AML-193 (cell line): ENCODE measurements at places on chromosomes 1 and 21.

DNA sequence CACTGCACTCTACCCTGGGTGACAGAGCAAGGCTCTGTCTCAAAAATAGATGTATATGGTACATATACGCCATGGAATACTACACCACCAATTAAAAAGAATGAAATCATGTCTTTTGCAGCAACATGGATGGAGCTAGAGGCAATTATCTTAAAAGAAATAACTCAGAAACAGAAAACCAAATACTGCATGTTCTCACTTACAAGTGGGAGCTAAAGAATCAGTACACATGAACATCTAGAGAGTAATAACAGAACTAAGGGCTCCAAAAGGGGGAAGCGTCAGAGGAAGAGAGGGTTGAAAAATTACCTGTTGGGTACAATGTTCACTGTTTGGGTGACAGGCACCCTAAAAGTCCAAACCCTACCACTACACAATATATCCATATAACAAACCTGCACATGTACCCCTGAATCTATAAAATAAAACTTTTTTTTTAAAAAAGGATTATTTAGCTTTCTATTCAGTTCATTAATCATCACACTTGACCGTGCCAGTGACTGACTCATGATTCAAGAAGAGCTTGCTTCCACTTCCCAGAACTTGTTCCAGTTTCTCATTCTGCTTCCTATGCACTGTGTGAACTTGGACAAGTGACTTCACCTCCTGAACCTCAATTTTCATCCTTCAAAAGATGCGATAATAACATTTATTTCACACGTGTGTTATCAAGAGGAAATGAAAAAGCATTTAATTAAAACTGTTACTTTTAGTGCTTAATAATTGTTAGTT is 109.6 kb downstream of the PLPP3 start:
- DNase-seq, result no peak

GRCh38 chr21:28338701-28339305 is 653.9 kb downstream of the LTN1 start:
- DNase-seq, result no peak

GRCh38 chr1:209601809-209602657 is 18.5 kb downstream of the CAMK1G start:
- peak; percentile 37 for DNase-seq

DNA sequence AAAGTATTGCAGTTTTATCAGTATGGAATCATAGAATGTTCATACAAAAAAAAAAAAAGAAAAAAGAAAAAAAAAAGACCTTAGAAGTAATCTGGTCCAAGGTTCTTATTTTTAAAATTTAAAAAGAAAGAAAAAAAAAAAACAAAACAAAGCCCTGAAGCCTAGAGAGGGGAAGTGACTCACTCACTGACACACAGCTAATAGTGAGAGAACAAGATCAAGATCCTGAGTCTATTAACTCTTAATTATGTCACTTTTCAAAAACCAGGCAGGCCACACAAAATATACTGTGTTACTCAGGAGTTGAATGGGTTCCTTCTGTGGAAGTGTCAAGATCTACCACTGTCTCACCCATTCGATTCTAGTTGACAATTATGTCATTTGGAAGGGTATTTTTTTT is 433.9 kb upstream of the DAB1 start:
- no peak for DNase-seq

- no peak for DNase-seq
These were observed 141.9 kb upstream of the TNR start for GRCh38 chr1:175885326-175885725.

GRCh38 chr1:171727778-171728177 is 14.1 kb downstream of the VAMP4 start:
- DNase-seq, result no peak

DNA sequence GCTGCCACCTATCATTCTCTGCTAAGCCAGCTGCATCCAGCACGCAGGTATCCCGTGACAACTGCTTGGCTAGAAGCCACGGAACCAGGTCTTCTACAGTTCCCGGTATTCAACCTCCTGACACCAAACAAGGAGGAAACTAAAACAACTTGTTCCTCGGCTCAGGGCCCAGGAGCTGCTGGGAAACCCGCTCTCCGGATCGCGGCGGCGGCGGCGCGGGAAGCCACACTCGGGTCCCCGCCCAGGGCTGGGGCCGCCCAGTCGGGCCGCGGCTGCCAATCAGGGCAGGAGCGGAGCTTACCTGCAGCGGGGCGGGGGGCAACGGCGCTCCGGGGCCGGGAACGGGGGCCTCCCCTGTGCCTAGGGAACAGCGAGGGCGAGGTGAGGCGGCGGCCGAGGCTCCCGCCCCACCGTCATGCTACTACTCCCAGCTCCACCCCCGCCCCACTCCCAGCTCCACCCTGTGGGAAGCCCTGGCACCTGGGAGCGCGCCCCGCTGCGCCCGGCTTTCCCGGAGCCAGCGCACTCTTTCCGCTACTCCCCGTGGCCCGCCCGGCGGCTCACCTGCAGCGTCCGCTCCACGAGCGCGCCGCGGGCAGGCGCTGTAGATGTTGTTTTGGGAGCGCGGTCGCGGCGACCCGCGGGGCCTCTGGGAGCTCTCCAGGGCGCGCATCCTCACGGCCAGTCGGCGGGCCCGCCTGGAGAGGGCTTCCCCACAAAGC is 12.1 kb downstream of the IL24 start:
- no peak for DNase-seq

GRCh38 chr1:95146637-95147036 is 29.5 kb downstream of the TLCD4 start:
- no peak for DNase-seq

DNA sequence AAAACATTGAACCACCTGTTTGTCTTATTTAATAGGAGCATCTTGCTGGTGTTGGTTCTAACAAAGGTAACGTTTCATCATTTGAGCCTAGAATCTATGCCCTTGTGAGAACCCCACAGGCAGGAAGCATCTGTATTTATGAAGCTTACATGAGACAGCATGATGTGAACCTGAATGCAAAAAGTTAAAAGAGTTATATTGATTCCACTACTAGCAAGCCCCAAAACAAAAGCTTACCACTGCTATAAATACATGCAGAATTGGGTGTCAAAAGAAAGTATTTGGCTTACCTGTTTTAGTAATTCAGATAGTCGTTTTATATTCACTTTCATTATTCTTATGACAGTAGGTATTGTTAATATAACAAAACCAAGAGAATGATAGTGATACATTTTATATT is 301.2 kb upstream of the ADGRL2 start:
- DNase-seq, result no peak

GRCh38 chr1:160839746-160840145 is 22.9 kb downstream of the CD244 start:
- no peak for DNase-seq

GRCh38 chr1:244242446-244242845 is 191.4 kb downstream of the ZBTB18 start:
- no peak for DNase-seq

DNA sequence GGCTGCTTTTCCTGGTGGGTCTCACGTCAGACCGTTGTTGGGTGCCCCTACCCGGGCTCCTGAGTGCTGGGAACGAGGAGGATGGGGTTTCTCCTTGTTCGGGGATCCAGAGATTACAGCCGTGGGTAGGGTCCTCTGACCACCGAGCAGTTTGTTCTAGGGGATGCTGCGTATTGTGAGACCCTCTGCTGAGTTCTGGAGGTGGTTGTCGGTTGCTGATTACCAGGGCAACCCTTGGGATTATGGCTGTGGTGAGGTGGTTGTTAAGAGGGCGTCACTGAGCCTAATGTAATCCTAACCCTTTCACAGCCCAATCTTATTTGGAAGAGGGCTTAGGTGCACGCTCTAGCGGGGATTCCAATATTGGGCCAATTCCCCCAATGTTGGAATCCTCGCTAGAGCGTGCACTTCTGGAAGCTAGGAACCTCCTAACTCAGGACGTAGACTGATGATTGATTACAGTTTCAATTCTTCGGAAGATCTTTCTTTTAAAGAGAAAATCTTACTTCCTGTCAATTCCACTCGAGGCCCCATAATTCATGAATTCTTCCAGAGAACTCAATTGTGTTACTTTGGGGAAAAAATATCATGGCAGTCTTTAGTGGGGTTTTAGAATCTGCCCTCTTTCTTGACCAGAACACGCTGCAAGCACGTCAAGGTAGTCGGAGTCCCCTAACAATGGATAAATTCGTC is 483 bp downstream of the TCEANC2 start:
- no peak for DNase-seq

- DNase-seq, result peak; percentile 43
These were observed 199.5 kb downstream of the LRRIQ3 start for GRCh38 chr1:73998348-73998959.

GRCh38 chr1:10540277-10541005 is 65.7 kb downstream of the PEX14 start:
- no peak for DNase-seq

DNA sequence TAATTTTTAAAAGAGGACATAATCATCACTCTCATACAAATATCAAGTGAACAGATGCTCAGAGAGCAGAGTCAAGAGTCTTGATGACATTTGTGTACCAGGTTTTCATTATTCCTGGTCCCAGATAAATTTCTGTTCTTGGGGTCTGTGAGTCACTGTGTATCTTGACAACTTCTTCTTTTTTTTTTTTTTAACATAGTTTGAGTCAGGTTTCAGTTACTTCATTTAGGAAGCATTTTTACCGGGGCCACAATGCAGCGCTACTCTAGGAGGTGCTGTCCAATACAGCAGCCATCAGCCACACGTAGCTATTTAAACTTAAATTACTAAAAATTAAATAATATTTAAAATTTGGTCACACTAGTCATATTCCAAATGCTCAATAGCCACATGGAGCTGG is 188.1 kb upstream of the SAMSN1 start:
- DNase-seq, result peak; percentile 46

DNA sequence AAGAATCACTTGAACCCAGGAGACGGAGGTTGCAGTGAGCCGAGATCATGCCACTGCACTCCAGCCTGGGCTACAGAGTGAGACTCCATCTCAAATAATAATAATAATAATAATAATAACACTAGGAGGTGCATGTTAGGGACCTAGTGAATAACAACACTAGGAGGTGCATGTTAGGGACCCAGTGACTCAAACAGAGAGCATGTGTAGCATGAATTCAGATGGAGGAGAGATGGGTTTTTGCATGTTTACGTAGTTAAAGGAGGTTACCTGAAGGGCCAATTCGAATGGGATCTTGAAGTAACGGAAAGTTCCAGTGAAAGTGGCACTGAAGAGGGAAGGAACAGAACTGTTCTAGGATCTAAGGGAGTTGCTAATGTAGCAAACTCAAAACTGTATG is 7.1 kb upstream of the KCNK1 start:
- no peak for DNase-seq

GRCh38 chr1:10340930-10341590 is 57.8 kb upstream of the PGD start:
- DNase-seq, result no peak

DNA sequence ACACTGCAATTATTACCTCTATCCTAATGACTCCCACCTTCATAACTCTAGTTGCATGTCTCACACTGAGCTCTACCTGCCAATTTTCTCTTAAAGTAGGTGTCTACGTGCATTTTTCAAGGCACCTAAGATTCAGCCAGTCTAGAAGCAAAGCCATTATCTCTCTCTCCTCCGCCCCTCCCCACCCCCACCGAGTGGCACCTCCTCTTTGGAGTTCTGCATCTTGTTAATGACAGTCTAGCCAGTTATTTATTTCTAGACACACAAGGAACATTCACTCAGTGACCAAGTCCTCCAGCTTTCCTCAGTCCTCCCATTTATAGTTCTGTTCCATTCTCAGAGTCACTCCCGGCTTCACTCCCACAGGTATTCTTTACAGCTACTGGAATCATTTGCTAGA is 47.6 kb downstream of the ASTN1 start:
- DNase-seq, result no peak

- no peak for DNase-seq
These were observed at the start of gene CAMK1G for GRCh38 chr1:209583408-209583807. CAMK1G (plus strand) TSS chr1:209583714; CDS start chr1:209594984, 11,270 bp downstream.

- DNase-seq, result no peak
These were observed 52.3 kb downstream of the MAB21L3 start for GRCh38 chr1:116163533-116163932.

GRCh38 chr1:203325418-203326091 is 20.2 kb downstream of the BTG2 start:
- DNase-seq, result no peak

GRCh38 chr1:99438656-99439230 is 174.5 kb downstream of the PLPPR4 start:
- no peak for DNase-seq

DNA sequence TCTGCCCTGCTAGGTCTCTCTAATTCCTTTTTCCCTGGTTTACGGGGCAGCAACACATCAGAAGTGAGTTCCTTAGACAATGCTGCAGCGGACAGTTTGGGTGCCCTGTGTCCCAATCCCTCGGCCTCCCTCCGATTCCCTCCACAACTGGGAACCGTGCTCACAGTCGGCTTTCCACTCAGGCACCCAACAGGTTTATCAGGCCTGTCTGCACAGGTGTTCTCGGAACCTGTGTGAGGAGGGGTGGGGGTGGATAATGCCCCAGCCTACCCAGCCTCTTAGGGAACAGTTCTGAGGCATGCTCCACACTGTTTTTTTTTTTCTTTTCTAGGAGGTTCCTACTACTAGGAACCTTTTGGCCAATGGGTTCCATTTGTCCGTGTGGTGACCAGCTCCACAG is 131.2 kb downstream of the DISC1 start:
- DNase-seq, result no peak

DNA sequence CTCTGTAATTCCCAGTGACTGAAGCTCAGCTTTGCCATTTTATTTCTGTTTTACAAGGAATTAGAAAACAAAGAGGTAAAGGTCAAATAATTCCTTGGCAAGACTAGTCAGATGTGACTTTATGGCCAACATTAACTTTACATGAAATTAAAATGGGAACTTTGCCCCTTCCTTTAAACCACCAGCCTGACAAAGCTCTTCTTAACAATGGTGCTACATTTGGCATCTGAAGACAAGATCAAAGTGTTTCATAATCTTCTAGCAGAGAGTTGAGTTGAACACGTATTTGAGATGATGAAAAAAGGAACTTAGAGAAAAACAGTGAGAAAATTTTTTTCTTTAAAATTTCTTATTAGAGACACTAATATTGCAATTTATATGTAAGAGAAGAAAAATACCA is 193.8 kb downstream of the AK5 start:
- DNase-seq, result peak; percentile 69

DNA sequence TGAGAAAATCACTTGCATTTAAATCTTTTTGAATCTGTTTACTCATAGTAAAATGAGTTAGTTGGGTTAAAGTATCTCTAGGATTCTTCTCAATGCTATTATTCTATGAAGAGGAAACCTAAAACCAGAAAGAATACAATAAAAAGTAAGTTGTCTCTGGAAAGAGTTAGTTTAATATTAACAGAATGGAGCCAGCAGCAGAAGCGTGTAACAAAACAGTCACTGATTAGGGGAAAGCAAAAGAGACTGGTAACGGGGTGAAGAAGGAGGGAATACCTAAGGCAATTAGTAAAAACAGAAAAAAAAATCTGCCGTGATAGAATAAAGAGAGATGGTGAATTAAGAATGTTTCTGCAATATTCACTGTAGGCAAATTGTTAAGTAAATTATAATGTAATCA is 60.0 kb downstream of the NRDC start:
- no peak for DNase-seq

DNA sequence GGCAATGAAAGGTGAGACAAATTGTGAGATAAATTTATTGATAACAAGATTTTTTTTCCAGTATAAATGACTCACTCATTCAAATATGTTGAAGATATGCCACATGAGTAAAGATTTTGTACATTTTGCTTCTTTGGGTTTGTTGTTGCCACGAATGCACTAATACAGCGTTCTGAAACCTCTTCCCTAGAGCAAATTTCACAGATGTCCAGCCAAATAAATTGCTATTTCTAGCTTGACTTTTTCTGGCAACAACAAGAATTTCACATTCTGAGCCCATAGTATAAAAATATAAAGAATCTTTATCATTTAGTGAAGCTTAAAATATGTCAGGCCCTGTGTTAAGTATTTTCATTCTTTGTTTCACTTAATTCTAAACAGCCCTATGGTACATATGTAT is 114.5 kb upstream of the COL24A1 start:
- DNase-seq, result no peak
